Mesothelial cell of epicardium (in vitro differentiated cells): ENCODE measurements at places on chromosomes 11 and 22.

DNA sequence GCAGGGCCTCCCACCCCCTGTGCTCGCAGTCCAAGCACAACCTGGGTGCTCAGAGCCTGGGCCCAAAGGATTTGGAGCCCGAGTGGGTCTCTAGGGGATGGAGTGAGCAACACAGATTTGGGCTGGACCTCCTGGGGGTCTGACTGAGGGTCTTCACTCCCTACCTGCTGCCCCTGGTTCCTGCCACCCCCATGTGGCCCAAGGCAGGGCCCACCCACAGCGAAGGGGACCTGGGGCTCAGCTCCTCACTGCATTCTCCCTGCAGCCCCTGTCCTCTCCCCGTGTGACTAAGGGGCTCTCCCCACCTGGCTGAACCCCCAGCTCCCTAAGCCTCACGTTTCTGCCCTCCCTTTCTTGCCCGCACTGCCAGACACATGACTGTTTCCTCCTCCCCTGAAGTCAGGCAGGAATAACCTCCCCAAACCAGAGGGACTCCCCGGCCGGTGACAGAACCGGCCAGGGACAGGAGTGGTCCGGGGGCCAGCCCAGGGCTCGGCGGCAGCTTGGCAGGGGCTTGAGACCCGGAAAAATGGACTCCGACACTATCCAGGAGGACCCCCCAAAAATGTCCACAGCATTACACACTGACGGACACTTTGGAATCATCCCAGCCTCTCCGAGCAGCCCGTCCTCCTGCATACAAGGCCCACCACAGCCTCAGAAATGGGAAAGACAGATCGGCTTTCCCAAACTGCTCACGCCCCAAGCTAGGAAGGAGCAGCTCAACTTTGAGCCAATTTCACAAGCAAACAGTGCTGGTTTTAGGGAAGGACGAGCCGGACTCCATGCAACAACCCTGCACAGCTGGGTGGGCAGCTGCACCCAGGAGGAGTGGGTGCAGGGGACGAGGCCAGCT is 57.8 kb downstream of the BRD1 start:
- DNase-seq: no peak

GRCh38 chr22:24768537-24769374 is 5.8 kb downstream of the PIWIL3 start:
- DNase-seq: no peak

DNA sequence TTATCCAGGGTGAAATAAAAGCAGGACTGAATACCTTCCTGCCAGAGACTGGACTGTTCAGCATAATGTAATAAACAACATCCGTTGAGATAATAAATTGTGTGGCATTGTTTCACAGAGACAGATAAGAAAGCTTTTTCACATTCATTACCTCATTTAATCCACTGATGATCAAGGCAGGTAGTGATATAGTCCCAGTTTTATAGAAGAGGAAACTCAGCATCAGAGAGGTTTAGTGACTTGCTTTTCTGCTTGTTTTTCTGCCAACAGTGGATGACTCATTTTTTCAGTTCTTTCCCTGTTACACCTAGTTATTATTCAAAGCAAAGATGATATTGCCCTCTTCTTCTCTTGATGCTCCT is 4.0 kb downstream of the MYO18B start:
- DNase-seq: no peak

- no peak for DNase-seq
Measured at GRCh38 chr22:44586999-44587736, 89.1 kb upstream of the RTL6 start.

- no peak for DNase-seq
Measured at GRCh38 chr22:37739035-37739434, 42.2 kb downstream of the TRIOBP start.

DNA sequence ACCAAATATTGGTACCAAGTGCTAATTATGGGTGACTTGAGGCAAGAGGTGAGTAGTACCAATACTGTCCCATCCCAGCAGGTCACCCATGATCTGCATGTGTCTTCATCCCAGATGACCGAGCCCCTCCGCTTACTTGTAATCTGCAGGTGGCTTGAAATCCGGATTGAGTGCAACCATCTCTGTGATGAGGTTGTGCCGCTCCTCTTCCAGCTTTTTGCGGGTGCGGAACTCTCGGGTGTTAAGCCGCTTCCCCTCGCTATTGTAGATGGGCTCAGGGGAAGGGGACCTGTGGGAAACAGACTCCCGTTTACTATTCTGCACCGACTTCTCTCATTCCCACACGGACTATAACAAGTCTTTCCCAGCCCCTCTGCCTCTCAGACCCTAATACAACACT is 8.2 kb downstream of the SF1 start:
- no peak for DNase-seq

- peak; percentile 68 for DNase-seq
Measured at GRCh38 chr22:20437613-20438426, at the start of gene SCARF2. Gene SCARF2, minus strand, starts transcription at chr22:20437825. Its CDS starts 71 bp downstream, at chr22:20437754.

DNA sequence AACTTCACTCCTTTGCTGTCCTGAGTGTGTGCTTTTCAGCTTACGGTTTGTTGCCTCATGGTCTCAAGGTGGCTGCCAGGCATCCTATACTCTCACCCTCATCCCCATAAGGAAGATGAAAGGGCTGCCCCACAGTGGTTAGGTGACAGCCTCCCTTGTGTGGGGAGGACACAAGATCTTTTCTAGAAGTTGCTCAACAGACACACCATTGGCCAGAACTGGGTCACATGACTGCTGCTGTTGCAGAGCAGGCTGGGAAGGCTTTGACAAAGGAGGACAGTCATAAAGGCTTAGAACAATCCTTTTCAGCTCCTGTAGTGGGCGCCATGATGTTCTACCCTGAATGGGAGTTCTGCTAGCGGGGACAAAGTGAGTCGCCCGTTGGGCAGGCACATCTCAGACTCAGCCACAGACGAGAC is 69.7 kb upstream of the RASD2 start:
- DNase-seq: no peak

- no peak for DNase-seq
Measured at GRCh38 chr11:10455637-10456487, 798 bp downstream of the AMPD3 start.

DNA sequence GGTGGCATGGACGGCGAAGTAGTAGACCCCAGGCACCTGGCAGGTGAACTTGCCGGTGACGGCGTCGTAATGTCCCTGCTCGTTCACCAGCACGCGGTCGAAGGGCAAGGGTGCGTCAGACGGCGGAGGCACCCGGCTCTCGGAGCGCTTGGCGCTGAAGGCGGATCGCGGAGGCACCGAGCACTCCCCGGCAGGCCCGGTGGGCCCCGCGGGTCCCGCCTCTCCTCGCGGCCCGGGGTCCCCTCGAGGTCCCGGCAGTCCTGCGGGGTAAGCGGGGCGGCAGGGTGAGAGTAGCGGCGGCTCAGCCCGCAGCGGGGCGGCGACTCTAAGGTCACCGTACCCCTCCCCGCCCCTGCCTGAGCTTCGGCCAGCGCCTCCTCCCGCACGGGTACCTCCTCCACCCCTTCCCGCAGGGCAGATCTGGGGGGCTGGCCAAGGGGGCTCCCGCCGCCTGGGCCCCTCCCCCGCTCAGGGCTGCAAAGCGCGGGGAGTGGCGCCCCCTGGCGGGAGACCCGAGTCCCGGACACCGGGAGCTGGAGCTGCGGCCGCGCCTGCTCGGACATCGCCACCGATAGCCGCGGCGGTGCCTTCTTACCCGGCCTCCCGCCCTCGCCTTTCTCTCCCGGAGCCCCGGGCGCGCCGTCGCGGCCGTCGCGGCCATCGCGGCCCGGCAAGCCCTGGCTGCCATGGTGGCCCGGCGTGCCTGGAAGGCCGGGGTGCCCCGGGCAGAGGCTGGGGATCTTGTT is 921 bp downstream of the C1QTNF5 start:
- DNase-seq: peak; percentile 76

DNA sequence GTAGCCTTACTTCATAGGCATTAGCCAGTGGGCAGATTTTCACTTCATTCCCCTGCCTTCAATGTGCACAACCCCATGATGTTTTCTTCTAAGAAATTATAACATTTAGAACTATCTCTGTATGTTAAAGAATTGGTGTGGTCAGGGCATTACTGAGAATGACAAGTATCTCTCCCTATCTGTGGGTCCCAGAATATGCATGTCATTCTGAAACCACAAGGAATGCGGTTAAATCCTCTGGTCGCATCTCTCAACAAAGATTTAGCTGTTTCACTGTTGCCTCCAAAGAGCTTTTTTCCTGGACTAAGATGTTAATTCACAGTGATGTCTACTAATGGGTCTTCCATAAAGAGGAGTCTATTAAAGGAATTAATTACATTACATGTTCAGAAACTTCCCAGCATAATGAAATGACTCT is 62.7 kb downstream of the LIF start:
- no peak for DNase-seq

DNA sequence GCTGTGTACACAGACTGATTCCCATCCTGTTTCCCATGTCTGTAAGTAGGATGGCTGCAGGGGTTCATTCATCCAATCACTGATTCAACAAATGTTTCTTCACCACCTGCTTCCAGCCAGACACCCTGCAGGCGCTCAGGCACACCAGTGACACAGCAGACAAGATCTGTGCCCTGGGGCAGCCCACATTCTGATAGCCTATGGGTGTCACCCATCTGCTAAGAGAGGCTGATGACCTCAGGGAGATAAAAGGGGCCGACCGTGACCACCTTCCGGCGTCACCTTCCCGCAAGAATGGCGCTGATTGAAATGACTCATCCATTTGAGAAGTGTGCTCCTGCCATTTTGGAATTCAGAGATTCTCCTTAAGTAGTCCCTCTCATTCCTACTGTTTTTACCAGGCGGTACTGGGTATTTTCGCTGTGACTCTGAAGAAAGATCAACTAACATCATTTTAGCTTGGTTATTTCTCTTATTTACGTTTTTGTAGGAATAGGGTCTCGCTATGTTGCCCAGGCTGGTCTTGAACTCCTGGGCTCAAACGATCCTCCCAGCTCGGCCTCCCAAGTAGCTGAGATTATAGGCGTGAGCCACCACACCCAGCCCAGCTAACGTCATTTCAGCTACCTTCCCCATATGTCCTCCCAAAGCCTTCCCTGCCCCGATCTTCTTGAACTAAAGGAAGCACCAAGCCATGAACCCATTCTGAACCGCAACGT is 73.2 kb upstream of the BID start:
- DNase-seq: no peak

GRCh38 chr11:83711106-83711527 is 424.9 kb upstream of the CCDC90B start:
- DNase-seq: no peak

DNA sequence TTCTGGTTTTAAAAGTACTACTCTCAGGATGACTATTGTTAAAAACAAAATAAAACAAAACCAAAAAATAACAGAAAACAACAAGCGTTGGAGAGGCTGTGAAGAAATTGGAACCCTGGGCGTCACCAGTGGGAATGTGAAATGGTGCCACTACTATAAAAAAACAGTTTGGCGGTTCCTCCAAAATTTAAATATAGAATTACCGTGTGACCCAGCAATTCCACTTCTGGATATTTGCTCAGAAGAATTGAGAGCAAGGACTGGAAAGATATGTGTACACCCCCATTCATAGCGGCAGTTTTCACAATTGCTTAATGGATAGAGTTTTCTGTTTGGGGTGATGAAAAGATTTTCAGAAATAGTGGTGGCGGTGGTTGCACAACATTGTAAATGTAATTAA is 8.6 kb downstream of the APOA4 start:
- no peak for DNase-seq

- no peak for DNase-seq
Measured at GRCh38 chr22:28252539-28252938, 333.5 kb upstream of the PITPNB start.

- DNase-seq: no peak
Measured at GRCh38 chr11:20459865-20460264, 72.3 kb downstream of the PRMT3 start.

GRCh38 chr11:5488798-5489399 is 414 bp downstream of the OR52D1 start:
- DNase-seq: no peak

GRCh38 chr22:50556703-50557102 is 6.0 kb downstream of the SYCE3 start:
- DNase-seq: no peak

GRCh38 chr11:33376331-33377310 is 119.4 kb downstream of the HIPK3 start:
- peak; percentile 46 for DNase-seq

- DNase-seq: no peak
Measured at GRCh38 chr11:15146271-15147003, 31.7 kb downstream of the INSC start.

DNA sequence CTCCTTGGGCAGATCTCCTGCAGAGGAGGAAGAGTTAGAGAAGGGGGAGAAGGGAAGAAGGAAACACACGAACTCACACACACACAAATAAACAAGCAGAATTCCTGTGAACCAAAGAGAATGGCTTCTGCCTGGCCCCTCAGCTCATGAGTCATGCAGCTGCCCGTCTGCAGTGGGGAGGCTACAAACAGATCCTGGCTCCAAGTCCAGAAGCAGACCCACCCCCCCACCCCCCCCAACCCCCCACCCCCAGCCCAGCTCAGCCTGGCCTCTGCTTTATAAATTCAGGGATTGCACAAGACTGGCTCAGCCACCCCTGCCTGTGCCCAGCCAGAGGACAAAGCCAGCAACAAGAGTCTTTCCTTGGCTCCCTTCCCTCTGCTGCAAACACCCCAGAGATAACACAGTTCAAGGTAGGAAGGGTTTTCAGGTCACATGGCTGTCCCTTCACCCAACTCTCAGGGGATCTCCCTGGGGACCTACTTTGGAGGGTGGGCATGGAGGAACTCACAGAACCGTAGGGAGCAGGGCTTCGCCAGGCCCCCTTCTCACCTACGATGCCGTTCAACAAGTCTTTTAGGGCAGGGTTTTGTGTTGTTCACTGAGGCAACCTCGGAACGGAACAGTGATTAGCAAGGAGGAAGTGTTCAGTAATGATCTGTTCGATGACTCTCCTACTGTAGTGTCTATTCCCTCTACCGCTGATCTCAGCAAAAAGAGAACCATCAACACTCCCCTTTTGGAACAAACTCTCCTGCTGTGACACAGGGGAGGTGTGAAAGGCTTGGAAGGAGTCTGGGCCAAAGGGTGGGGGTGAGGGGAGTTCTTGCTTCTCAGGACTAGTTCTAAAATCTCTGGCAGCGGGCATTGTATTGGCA is 35.5 kb downstream of the RPL27A start:
- no peak for DNase-seq

- no peak for DNase-seq
Measured at GRCh38 chr11:370070-370941, 1.0 kb downstream of the B4GALNT4 start.

DNA sequence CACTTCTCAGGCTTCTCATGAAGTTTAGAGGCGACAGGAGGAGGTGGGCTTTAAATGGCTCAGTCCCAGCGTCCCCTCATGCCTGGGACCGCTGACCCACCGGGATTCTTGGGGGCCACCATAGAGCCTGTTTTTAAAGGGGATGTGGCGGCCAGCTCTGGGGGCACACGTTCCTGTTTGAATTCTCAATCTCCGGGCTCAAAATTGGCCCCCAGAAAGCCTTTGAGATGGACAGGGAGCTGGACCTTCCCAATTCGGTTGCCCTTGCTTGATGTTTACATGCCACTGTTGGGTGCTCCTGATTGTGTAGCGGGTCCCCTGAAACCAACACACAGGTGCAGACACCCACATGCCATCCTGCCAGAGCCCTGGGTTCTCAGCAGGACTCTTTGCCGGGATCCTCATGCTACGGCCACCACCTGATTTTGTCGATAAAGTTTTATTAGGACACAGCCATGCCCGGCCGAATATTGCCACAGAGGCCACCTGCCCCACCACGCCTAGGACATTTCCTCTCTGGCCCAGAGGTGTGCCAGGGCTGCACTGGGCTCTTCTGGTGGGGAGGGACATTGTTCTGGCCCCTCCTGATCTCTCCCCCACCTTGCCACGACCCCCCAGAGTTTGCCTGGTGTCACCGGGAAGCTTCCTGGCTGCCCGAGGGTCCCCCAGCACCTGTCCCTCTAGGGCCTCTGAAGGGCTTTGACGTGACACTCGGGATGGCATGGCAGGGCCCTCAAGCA is 71.6 kb downstream of the KCNQ1 start:
- DNase-seq: peak; percentile 3

GRCh38 chr11:10273738-10274137 is 20.3 kb downstream of the SBF2 start:
- no peak for DNase-seq
